ENCODE measurements at places on chromosomes 3 and 15. TPM values are rescaled to one million over a fixed set of nuclear protein-coding genes. Genes with fewer than 3 reads are reported as not detected.

DNA sequence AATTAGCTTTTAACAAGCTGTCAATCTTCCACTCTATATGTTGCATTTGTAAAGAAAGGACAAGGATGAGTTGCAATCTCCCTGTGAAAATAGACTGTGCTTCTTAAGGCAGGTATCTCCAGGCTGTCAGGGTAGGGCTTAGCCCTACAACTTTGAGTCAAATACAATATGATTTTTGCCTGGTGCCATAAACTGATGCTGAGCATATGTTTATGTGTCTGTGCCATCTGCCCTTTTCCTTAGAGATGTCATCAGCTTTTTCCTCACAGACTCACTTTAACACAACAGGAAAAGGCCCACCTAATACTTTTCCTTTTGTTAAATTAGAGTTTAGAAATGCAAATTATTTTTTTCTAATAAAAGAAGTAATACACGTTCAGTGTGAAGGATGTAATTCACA lies 548.3 kb downstream of the NLGN1 start:
- no peaks in the 10 kb centered on the region for H3K27me3 ChIP-seq
- H3K27ac ChIP-seq = no peak overlapping the region
- no peaks in the 10 kb centered on the region for H3K4me1 ChIP-seq
- DNase-seq = no peak
- no peak overlapping the region for H3K4me3 ChIP-seq

- peaks cover under 1% of the 10 kb centered on the region for H3K27me3 ChIP-seq
- no peak overlapping the region for H3K4me3 ChIP-seq
- no peaks in the 10 kb centered on the region for H3K4me1 ChIP-seq
- DNase-seq = no peak
- H3K36me3 ChIP-seq = no peaks in the 10 kb centered on the region
- H3K27ac ChIP-seq = no peak overlapping the region
These were observed 6.4 kb downstream of the IQSEC1 start for GRCh38 chr3:13066834-13067233.

GRCh38 chr3:23647706-23648258 lies 158.0 kb upstream of the UBE2E1 start:
- H3K27me3 ChIP-seq = no peaks in the 10 kb centered on the region
- H3K27ac ChIP-seq = no peak overlapping the region
- peaks cover 5% of the 10 kb centered on the region for H3K4me1 ChIP-seq
- no peaks in the 10 kb centered on the region for H3K36me3 ChIP-seq

GRCh38 chr3:196985954-196986885 lies 17.6 kb upstream of the PIGZ start:
- H3K27me3 ChIP-seq = peaks cover 8% of the 10 kb centered on the region
- no peak overlapping the region for H3K27ac ChIP-seq
- DNase-seq = no peak
- H3K4me1 ChIP-seq = no peaks in the 10 kb centered on the region

- H3K36me3 ChIP-seq = no peaks in the 10 kb centered on the region
- H3K27me3 ChIP-seq = no peaks in the 10 kb centered on the region
- peak overlapping the region; percentile 91 for H3K4me3 ChIP-seq
These were observed 775 bp downstream of the TTC21A start for GRCh38 chr3:39108200-39108710.

DNA sequence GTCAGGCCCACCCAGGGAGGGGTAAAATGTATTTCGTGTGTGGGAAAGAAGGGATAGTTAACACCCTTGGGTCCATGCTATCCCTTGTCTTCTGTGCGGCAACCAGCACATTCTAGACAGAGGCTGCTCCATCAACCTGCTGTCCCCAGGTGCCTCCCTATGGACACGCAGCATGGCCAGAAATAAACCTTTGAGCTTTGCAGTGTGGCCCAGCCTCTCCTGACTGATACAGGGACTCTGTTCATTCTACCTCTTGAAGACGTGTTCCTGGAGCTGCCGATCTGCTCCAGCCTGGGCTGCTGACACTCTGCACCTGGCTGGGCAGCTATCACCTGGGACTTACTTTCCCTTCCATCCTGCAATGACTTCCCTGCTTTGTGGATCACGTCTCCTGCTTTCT lies 4.1 kb upstream of the KLF13 start:
- H3K27me3 ChIP-seq = no peaks in the 10 kb centered on the region
- H3K36me3 ChIP-seq = no peaks in the 10 kb centered on the region
- H3K27ac ChIP-seq = no peak overlapping the region
- peaks cover 6% of the 10 kb centered on the region for H3K4me1 ChIP-seq
- DNase-seq = no peak

GRCh38 chr3:68467465-68467864 lies 464.9 kb downstream of the TAFA4 start:
- DNase-seq = no peak
- H3K4me1 ChIP-seq = no peaks in the 10 kb centered on the region
- no peaks in the 10 kb centered on the region for H3K27me3 ChIP-seq
- H3K4me3 ChIP-seq = no peak overlapping the region
- H3K36me3 ChIP-seq = no peaks in the 10 kb centered on the region

The CCDC39 gene
- polyA plus RNA-seq = not detected

Measured in adrenal gland (tissue), 19 donors.